ENCODE measurements at places on chromosomes 6 and 20.

GRCh38 chr6:12961761-12962160 is 245.2 kb downstream of the PHACTR1 start:
- DNase-seq = no peak

DNA sequence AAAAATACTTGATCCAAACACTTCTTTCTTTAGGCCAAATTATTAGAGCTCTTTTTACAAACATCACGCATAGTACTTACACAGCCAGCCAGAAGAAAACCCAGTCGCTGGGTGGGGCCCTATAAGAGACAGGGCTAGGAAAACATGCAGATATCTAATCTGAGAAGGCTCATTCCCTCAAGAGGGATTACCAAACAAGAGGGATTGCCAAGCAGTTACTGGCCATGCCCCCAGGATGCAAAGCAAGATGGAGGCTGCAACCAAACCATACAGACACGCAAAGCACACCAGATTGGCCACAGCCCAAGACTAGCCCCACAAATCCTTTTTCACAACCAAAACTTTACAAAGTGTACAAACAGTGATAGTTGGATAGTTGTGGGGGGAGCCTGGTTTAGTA is 1235.4 kb upstream of the GJE1 start:
- DNase-seq = peak; percentile 87

DNA sequence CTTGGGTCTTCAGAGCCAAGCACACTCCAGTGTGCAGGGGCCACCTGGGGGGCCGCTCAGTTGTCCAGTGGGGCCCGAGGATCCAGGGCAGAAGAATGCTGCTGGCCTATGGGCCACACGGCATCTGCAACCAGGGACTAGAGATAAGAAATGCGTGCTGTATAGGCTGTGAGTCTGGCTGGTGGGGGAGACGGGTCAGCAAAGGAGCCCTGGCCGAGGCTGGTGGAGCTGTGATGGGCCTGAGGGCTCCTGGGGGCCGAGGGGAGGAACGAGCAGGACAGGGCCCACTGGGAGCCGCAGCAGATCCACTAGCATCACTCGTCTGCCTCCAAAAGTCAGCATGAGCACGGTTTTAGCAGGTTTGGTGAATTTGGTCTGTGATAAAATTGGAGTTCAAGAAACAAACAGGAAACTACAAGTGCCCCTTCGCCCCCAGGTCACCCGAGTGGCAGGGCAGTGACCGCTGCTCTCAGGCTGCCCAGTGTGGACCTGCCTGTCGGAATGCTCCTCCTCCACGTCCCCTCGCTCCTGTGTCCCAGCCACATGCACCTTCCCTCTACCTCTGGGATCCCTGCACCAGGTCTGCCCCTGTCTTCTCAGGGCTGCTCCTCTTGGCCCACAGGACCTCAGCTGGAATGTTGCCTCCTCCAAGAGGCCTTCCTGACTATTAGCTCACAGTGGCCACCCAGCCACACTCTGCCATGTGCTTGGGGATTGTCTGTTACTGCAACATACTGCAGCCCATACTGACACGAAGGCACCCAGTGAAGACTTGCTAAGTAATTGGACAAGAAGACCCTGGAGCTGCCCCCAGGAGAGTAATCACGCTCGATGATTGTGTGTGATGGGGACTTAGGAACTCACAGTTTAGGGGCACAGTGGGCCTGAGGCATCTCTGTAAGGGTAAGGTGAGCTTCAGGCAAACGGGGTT is 10.9 kb downstream of the ACSS1 start:
- DNase-seq = no peak

GRCh38 chr6:161029195-161029809 is 37.7 kb downstream of the MAP3K4 start:
- no peak for DNase-seq

DNA sequence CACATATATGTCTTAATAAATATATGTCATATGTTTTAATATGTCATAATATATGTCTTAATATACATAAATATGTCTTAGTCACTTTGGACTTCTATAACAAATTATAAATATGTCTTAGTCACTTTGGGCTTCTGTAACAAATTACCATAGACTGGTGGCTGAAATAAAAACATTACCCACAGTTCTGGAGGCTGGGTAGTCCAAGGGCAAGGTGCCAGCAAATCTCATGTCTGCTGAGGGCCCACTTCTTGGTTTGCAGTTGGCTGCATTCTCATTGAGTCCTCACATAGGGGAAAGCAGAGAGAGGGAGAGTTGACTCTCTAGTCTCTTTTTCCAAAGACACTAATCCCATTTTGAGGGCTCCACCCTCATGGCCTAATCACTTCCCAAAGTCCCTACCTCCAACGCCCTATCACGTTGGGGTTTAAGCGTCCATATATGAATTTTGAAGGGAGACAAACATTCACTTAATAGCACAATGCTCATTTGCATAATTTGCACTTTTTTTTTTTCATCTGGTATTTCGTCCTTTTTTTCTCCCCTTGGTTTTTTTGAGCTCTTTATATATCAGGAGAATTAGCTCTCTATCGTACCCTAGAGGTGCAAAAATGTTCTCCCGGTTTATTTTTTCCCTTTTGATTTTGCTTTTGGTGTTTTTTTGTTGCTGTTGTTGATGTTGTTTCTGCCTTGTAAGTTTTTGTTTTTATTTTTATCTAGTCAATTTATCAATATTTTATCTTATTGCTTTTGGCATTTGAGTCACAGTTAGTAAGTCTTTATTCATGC is 266.4 kb downstream of the PLCB1 start:
- no peak for DNase-seq

- no peak for DNase-seq
These were observed 60.5 kb upstream of the EXOC2 start for GRCh38 chr6:753486-753885.

- no peak for DNase-seq
These were observed 2.5 kb upstream of the SH3BGRL2 start for GRCh38 chr6:79628466-79629288.

- DNase-seq = peak; percentile 27
These were observed 304.9 kb downstream of the CDH26 start for GRCh38 chr20:60262967-60263603.

GRCh38 chr6:21241231-21242130 is 352.1 kb upstream of the SOX4 start:
- no peak for DNase-seq

DNA sequence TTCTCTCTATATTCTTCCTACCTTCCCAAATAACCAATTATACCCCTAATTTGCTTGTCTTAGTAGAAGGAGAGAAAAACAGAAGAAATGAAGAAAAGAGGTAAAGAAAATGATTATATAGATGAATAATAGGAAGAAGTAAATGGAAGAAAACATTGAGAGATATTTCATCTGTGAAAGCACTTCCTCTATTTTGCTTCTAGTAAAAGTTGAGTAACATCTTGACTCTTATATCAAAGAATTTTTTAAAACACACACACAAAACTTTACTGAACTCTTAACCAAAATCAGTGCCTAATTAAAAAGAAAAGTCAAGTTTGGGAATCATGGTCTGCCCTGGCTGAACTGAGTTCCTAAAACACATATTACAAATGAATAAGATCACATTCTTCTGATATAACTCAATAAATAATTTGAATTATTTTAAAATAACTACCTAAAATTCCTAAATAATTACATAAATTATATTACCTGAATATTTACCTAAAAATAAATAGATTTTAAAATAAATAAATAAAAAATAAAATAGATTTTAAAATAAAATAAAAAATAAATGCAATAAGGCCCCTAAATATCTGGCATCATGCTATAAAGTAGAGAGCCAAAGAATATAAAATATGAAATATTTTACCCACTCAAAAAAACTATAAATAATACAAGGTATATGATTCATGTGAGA is 8.8 kb downstream of the SLC17A2 start:
- peak; percentile 75 for DNase-seq

DNA sequence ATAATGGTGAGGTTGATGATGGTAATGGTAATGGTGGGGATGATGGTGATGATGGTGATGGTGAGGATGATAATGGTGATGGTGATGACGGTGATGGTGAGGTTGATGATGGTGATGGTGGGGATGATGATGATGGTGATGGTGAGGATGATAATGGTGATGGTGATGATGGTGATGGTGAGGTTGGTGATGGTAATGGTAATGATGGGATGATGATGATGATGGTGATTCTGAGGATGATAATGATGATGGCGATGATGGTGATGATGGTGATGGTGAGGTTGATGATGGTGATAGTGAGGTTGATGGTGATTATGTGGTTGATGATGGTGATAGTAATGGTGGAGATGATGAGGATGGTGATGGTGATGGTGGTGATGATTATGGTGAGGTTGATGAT is 9.7 kb downstream of the BPI start:
- no peak for DNase-seq

DNA sequence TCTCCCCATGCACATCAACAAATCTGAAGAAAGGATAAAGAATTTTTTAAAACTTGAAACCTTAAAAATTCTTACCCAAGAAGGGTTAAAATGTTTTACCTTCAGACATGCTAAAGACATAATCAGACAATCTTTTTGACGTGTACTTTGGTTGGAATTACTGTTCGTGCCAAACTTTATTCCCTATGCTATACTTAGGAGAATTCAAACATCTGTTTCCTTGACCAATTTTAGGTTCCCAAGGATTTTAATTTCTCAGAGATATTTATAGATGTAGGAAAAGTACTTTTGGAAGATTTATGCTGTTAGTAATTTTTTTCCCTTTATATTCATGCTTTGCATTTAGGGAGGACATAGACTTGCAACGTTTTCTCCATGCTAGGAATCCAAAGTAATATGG is 108.4 kb downstream of the AFG1L start:
- DNase-seq = no peak

- no peak for DNase-seq
These were observed 5.8 kb downstream of the ANGPT4 start for GRCh38 chr20:910132-910869.

DNA sequence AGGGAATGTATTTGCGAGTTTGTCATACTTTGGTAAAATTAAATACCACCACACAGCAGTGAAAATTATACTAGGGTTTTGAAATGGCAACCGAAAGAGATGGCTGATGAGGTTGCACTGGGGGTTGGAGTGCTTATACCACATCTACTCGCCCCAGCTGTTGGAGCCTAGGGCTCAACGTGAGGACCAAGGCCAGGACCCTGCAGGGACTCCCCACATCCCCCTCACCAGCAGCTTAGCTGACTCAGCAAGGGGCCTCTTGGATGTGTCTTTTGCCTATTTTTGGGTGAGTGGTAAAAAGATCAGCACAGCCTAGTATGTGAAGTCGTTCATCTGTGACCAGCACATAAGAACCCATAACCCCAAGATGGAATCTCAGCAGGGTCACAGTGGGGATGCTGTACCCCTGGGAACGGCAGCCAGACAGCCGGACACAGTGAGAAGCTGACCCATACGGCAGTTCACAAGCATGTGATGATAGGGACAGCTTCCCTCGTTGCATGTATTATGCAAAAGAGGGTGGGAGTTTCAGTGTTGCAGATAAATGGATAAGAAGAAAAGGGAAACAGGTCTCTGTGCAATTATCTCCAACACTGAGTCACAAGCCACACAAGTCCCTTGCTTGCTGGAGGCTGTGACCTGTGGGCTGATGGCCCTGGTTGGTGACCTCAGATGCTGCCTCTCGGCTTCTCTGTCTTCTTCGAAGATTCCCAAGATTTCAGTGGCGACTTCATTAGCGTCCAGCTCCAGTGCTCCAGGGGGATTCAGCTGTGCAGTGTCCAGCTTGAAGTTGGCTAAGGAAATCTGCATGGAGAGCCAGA is 20.9 kb upstream of the SPO11 start:
- DNase-seq = no peak

GRCh38 chr6:20606831-20607230 is 72.6 kb downstream of the CDKAL1 start:
- DNase-seq = no peak

GRCh38 chr6:122068291-122068769 is 331.1 kb upstream of the HSF2 start:
- no peak for DNase-seq

DNA sequence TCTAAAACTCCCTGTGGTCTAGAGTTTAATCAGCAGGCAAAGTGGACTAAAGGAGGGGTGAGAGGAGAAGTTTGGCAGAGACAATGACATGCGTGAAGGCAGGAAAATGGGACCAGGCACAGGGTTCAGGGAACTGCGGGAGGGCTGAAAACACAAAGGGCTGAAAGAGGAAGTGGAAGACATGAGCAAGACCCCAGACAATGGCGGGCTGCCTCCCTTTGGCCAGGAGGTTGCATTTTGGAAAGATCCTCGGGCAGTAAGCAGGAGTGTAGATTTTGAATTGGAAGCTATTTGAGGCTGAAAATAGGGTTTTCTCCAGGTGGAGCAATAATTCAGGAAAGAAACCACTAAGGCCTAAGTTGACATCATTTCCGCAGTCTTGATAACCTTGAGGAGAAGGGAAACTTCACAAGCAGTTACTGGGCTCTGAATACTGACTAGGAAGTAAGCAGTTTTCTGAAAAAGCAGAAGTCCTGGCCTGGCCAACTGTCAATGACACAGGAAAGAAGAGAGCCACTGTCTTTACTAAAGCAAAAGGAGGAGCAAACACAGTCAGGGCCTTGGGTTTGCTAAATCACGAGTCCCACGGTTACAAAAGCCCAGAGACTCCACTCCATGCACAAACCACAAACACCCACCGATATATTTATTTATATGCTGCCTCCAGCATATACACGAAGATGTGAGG is 3.4 kb downstream of the LY86 start:
- DNase-seq = peak; percentile 100

GRCh38 chr6:144418959-144419545 is 133.9 kb downstream of the UTRN start:
- no peak for DNase-seq

- no peak for DNase-seq
These were observed 45.5 kb downstream of the STX11 start for GRCh38 chr6:144195671-144196270.

DNA sequence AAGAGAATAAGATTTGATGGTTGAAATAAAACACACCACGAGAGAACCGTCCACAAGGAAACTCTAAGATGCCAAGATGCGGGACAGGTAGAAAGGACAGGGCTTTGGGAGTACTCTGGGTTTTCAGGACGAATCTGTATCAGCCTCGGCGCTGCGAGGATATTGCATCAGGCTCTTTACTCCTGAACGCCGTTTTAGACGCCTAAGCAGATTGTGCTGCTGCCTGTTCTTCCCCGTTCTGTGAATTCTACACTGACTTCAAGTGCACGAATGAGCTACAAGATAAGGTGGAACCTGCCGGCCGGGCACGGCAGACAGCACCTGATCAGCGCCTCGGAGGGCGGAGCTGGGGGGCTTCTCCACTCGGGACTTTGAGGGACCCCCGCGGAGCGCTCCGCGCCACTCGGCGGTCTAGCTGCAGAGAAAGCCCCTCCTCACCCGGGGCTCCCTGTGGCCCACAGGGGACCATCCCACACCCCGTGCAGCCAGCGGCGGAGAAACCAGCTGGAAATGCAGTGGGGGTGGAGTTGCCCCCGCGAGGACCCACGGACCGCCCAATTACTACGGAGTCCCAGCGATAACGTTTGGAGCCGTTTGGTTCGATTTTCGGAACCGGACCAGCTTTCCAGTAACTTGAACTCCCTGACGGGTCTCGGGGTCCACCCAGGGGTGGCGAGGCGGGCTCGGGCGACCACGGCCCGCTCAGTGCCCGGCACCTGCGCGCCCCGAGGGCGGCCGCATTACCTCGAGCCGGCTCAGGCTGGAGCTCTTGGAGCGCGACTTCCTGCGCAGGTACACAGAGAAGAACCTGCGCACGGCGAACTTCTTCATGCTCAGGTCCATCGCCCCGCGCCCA is 646 bp downstream of the RPS6KA2 start:
- no peak for DNase-seq
